ENCODE measurements at places on chromosomes 4 and X.

DNA sequence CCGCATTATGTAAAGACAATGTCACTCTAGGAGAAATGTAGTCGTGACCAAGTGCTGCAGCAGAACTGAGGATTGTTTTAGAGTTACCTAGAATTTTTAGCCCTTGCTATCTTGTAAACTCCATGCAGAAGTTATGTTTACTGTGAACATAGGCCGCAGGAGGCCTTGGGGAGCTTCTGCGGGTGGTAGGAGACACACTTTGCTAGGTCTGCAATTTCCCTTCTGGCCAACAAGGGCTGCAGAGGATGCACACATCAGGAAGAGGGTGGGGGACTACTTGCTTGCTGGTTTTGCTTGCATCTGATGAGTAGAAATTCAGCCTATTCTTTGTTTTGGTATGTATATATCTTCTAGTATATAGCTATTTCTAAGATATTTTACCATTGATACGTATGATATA lies 23.1 kb downstream of the BANK1 start:
- no peak for DNase-seq

DNA sequence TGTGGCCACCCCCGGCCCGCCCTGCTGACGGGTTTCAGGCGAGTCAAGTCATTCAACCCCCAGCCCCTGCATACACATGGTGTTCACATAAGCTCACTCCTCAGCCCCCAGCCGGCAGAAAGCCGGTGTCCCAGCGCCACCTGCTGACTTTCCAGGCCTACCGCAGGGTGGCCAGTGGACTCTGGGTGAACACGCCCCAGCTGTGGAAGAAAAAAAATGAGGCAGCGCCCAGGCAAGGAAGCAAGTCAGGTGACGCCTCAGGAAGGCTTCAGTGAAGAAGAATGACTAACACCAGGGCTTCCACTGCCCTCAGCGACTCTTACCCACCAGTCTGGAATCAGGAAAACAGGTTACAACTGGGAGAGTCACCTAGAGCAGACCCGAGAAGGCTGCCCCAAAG lies 15.8 kb downstream of the BCAP31 start:
- DNase-seq = no peak

GRCh38 chrX:30888526-30889146 lies 418 bp downstream of the TAB3 start:
- no peak for DNase-seq

DNA sequence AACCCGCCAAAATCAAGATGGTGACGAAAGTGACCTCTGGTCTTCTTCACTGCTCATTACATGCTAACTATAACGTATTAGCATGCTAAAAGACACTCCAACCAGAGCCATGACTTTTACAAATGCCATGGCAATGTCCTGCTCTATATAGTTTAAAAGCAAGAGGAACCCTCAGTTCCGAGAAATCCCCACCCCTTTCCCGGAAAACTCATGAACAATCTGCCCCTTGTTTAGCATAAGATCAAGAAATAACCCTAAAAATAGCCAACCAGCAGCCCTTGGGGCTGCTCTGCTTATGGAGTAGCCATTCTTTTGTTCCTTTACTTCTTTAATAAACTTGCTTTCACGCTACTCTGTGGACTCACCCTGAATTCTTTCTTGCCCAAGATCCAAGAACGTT lies 463.5 kb upstream of the FAM241A start:
- DNase-seq = no peak

GRCh38 chrX:14690553-14690952 lies 161.2 kb downstream of the GLRA2 start:
- no peak for DNase-seq

GRCh38 chrX:81202456-81202819 lies 536 bp downstream of the SH3BGRL start:
- no peak for DNase-seq

DNA sequence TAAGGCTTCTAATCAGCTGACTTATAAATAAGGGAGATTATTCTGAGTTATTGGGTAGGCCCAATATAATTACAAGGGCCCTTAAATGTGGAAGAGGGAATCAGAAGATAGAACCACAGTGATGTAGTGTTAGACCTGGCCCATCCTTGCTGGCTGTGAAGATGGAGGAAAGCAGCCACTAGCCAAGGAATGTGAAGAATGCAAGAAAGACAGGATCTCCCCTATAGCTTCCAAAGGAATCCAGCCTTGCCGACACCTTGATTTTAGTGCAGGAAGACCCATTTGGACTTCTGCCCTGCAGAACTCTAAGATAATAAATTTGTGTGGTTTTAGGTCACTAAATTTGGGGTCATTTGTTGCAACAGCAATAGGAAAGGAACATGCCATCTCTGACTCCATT lies 150.6 kb downstream of the SPATA18 start:
- DNase-seq = no peak

DNA sequence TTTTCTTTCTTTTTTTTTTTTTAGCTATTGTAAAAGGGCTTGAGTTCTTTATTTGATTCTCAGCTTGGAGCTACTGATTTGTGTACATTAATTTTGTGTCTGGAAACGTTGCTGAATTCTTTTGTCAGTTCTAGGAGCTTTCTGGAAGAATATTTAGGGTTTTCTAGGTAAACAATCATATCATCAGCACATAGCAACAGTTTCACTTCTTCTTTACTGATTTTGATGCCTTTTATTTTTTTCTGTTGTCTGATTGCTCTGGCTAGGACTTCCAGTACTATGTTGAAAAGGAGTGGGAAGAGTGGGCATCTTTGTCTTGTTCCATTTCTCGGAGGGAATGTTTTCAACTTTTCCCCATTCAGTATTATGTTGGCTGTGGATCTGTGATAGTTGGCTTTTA lies 292.2 kb downstream of the GABRG1 start:
- DNase-seq = no peak

DNA sequence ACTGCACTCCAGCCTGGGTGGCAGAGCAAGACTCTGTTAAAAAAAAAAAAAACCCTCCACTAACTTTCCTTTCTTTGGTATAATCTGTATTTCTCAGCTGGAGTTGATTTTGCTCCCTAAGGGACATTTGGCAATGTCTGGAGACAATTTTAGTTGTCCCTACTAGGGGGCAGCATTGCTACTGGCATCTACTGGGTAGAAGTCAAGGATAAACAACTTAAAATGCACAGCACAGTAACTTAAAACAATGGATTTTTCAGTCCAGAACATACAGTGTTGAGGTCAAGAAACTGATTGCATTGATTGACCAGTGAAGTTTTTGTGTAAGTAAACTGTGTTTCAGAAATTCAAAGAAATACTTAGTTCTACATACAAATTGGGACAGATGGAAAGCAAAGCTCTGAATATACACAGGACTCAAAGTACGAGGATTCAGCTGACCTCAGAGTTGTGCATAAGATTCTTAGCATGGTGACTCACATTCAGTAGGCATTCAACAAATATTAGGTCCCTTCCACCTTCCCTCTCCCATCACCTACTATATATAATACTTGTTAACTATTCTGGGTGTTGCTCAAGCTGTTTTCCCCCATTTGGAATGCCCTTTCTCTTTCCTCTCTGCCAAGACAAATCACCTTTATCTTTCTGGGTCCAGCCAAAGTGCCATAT lies 8.8 kb downstream of the DDX53 start:
- no peak for DNase-seq

- no peak for DNase-seq
These were observed 697 bp downstream of the ZNF280C start for GRCh38 chrX:130267956-130268448.

- DNase-seq = no peak
These were observed 119.4 kb upstream of the SPIN4 start for GRCh38 chrX:63470506-63470905.

DNA sequence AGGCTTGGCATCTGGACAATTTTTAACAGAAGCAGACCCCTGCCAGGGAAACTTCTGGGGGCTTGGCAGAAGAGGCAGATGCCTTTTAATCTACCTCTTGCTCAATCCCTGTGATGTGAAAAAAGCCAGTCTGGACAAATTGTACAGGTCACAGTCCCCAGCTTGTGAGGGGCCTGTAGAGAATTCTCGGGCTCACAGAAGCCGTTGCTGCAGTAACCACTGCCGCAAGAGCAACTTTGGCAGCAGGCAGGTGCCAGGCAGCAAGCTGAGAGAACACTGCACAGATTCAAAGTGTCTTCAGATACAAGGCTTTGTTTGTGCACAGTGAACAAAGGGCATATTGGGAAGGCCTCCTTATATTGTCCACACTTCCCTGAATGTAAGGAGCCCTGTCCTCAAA lies 11.7 kb downstream of the GPKOW start:
- no peak for DNase-seq

DNA sequence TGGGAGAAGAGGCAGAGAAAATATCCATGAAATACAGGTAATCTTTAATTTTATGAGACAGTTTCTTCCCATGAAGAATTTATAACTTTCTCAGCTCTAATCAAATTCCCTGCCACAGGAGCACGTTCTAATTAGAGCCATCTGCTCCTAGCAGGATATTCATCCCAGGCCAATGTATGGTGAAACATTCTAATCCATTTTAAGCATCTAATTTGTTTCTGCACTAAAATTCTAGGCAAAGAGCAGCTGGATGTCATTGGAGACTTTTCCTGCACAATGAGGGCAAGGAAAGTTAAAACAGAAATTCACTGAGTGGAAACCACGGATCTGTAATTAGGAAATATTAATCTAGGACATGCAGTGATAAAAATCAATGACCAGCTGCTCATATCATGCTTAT lies 107.7 kb upstream of the ZFP42 start:
- DNase-seq = no peak

GRCh38 chr4:172411149-172411548 lies 597.9 kb downstream of the GALNTL6 start:
- DNase-seq = no peak

DNA sequence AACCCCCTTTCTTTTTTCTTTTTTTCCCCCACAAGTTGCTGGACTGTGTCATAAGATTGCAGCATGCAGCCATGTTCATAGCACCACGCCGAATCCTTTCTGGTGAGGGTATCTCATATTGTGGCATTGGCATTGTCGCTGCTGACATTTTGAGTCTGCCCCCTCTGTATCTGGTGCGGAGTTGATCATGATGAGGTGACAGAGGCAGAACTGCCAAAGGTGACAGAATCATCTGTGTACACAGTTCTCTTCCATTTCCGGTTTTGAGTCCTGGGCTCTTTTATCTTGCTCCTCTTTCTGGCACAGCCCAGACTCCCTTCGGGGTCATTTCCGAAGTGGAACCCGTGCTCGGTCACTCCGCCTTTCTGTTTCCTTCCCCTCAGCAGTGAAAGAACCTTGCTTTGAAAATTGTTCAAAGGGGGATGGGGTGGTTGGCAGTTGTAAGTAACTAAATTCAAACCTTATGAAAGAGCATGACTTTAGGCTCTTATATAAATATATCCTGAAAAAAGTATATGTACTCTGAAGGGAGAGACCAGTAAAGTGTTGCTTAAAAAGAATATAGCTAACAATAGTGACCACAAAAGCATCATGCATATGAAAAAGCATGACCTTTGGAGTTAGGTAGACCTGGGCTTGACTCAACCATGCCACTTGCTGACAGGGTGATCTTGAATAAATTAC lies 55.0 kb upstream of the BMP2K start:
- no peak for DNase-seq

GRCh38 chr4:91751961-91752360 lies 551.8 kb upstream of the GRID2 start:
- no peak for DNase-seq

- no peak for DNase-seq
These were observed 39.4 kb downstream of the NOCT start for GRCh38 chr4:139054791-139055505.

DNA sequence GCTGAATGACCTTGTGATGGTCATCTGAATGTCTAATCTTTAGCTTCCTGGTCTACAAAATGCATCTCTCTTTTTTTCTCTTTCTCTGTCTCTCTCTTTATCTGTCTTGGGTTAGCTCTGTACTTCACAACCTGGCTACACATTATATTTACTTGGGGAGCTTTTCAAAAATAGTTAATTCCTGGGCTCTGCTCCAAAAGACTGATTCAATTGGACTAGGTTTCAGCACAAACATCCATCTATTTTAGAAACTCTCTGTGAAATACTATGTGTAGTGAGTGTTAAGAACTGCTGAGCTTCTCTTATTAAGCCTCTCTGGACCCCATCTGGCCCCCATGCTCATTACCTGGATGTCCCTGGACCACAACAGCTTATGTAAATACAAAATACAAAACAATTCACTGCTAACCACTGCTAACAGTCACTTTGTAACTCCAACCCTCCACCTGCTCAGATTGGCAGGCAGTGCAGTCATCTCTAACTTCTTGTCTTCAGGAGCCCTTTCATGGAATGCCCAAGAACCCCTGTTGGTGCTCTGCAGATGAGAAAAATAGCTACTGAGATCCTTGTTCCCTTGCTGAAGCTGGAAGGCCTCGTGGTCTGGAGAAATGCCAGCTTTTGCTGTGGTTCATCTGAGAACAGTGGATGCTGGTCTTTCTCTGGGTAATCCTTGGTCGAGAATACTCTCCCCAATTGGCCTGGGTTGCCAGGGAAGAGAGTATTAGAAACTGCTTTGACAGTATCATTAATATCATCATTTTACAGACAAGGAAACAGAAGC lies 14.8 kb upstream of the BOD1L1 start:
- DNase-seq = no peak

- DNase-seq = no peak
These were observed 76.1 kb upstream of the FHDC1 start for GRCh38 chr4:152860046-152860445.

- DNase-seq = no peak
These were observed 546.9 kb downstream of the BCOR start for GRCh38 chrX:39550795-39551361.

- DNase-seq = no peak
These were observed 726.7 kb downstream of the PCDH18 start for GRCh38 chr4:136805617-136806016.

DNA sequence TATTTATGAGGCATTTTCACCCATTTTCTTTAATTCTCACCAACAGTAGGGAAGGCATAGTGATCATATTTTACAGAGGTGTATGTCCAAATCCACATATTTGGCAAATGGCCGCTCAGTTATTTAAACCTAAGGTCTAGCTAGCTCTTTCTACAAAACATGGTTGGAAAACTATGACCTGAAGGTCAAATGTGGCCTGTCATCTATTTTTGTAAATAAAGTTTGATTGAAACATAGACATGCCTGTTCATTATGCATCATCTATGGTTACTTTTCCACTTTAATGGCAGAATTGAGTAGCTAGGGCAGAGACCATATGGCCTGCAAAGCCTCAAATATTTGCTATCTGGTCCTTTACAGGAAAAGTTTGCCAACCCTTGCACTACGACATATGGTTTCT lies 44.2 kb downstream of the GBA3 start:
- DNase-seq = no peak

GRCh38 chr4:142355421-142355930 lies 490.6 kb downstream of the INPP4B start:
- DNase-seq = no peak
